MG63 (cell line): ENCODE measurements at places on chromosomes 5 and 9. TPM values are rescaled to one million over a fixed set of nuclear protein-coding genes. Genes with fewer than 3 reads are reported as not detected.

DNA sequence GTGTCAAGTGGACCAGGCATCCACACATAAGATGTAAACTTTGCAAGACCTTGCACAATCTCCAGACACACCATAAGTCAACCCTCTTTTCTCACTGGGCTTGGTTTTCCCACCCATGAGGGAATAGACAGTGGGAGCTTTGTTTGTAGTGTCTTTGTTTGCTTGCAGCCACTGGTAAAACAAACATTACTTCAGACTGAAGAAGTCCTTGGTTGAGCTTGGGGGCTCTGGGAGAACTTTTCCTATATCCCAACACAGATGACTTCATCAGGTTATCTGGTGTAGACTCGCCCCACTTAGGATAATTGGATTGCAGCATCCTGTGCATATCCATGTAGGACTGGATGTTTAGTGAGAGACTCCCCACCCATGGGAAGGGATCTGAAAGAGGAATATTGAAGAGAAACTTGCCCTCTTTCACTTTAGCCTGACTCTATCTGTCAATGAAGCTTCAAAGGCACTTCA, 11.5 kb upstream of the ADGRV1 start:
- no peak for DNase-seq

GRCh38 chr5:102670224-102670836, 84.8 kb upstream of the PAM start:
- DNase-seq, result peak; percentile 10

- no peak for DNase-seq
Observed at GRCh38 chr9:36112516-36112915, 24.0 kb upstream of the GLIPR2 start.

DNA sequence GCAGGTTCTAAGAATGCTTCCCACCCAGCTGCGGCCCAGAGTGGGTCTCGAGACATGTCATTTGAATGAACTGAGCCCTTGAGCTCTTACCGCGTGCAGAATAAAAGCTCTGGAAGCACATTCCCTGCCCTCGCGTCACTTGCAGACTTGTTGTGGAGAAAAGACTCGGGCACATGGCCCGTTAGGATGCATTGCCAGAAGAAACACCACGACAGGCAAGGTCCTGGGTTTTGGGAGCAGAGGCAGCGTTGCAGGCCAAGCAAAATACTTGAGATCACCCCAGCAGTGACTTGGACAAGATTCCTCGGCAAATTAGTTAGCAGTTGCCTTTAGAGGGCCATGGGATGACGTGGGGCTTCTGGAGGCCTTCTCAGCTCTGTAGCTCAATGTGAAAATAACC, 170.8 kb upstream of the MSX2 start:
- peak; percentile 96 for DNase-seq

GRCh38 chr5:149793256-149793550, 63.1 kb downstream of the PPARGC1B start:
- DNase-seq, result no peak

DNA sequence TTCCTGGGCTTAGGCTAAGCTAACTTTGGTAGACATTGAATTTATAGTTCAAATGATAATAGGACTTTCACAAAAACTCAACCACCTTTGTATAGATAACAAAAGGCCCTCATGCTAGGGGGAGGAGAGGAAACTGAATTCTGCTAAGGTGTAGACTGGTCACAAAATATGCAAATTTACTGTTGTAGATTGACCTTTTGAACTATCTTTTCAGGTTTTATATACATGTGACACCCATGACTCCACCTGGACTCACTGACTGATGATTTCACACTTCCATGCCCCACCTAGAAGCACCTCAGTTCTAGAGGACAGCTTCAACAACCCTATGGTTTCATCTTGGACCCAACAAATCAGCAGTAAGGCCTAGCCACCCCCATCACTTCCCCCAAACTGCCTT, 165.7 kb downstream of the CEMIP2 start:
- DNase-seq, result no peak

DNA sequence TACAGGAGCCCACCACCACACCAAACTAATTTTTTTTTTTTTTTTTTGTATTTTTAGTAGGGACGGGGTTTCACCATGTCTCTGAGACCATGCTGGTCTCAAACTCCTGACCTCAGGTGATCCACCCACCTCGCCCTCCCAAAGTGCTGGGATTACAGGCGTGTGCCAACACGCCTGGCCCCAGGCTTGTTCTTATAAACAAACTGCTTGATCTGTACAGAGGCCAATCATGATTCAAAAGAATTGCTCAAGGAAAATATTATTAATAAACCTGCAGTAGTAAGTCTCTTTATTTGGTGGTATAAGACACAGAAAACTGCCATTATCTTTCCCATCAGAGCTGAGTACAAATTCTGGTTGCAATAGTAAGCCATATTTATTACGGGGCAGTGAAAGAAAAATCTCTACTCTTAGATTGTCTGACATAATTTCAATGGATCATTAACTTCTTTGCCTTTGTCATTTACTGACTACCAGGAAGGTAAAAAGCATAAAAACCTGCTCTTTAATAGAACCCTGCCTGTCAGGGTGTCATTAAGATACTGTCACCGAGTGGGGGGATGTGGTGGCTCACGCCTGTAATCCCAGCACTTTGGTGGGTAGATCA, 33.3 kb downstream of the RASEF start:
- no peak for DNase-seq

GRCh38 chr5:9428272-9428671, 117.6 kb downstream of the SEMA5A start:
- DNase-seq, result no peak

- peak; percentile 56 for DNase-seq
Observed at GRCh38 chr5:52838326-52839015, 50.8 kb downstream of the ITGA1 start.

DNA sequence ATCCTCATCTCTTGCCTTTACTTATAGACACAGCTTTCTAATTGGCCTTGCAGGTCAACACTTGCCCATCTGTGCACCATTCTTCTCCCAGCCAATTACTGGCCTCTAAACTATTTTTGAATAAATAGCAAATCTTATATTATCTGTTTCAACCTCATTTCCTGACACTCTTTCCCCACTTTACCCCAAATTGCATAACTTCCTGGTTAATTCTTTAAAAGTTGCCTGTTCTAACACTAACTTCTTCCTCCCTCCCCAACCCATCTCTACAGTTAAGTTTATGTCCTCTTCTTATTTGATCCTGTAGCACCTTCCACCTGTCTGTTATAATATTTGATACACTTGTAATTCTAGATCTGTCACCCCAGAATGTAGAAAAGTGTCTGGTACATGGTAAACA, 372.1 kb downstream of the PDE4D start:
- no peak for DNase-seq

- DNase-seq, result no peak
Observed at GRCh38 chr9:133788819-133789717, 50.9 kb upstream of the SARDH start.

- no peak for DNase-seq
Observed at GRCh38 chr9:124440786-124441185, 9.5 kb upstream of the ADGRD2 start.

DNA sequence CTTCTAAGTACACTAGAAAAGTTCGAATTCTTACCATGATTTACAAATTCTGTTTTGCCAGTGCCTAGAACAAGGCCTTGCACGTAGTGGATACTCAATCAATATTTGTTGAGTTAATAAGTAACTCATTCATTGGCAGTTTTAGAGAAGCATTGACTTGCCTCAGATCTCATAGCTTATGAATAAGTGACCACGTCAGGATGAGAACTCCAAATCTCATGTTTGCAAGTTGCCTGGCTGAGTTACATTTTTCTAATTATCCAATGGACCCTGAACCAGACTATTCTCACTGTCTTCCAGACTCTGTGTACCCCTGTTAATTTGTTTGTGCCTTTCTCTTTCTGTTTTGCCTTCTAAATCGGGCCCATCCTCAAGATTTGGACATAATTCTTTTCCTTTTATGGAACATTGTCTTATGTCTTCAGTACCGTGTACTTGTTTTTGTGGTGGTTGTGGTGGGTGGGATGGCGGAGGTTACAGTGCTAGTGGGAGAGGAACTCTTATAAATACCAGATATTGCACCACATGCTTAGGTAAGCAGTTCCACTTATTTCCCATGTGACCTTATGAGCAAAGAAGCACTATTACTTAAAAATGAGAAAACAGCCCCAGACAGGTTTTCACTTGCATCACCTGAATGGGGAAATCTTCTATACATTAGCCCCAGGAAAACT, 96.3 kb downstream of the UNC13B start:
- DNase-seq, result no peak

DNA sequence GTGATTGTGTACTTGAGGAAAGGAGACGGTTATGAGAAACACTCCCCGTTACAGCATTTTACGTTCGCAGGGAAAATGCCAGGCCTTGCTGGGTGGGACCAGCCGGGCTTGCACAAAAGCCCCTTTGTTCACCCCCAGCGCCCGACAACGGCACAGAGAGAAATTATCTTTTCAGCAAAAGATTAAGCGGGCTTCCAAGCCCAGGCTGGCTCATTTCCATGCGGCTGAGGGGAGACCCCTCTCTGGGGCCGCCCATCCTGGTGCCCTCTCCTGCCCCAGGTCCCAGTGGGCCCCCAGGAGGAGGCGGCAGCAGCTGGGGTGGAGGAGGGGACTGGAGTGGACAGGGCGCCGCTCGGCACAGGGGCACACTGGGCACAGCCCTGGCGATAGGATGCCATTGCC, 50.8 kb upstream of the NOTCH1 start:
- no peak for DNase-seq

- DNase-seq, result no peak
Observed at GRCh38 chr9:126097679-126098078, 228.9 kb upstream of the MVB12B start.

DNA sequence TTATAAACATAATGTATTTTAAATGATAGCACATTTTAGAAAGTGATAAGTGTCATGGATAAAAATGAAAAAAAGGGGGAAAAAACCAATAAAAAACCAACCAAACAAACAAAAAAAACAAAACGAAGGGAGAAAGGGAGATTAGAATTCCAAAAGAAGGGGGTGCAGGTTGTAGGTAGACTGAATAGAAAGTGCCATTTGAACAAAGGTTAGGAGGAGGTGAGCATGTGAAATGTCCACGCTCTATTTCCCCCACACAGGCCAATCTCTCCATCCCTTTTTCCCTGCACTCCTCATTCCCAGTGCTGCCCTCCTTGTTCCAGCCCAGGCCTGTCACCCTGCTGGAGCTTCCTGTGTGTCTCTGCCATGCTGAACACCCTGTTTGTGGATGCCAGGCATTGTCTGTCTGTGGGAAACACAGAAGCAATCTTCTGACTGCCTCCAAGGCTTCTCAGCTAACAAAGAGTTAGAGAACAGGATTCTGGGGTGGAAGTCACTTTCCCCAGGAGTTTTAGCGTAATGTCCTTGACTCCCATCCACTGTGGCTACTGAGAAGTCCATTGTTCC, 138.8 kb downstream of the ADAMTS16 start:
- no peak for DNase-seq

GRCh38 chr5:150464554-150465012, 15.0 kb upstream of the RPS14 start:
- DNase-seq, result peak; percentile 88

GRCh38 chr9:38000332-38000731, 68.7 kb downstream of the SHB start:
- no peak for DNase-seq

GRCh38 chr5:134245692-134246091, 19.8 kb upstream of the PPP2CA start:
- DNase-seq, result no peak

GRCh38 chr5:159021901-159022556, 77.7 kb downstream of the EBF1 start:
- DNase-seq, result peak; percentile 96

DNA sequence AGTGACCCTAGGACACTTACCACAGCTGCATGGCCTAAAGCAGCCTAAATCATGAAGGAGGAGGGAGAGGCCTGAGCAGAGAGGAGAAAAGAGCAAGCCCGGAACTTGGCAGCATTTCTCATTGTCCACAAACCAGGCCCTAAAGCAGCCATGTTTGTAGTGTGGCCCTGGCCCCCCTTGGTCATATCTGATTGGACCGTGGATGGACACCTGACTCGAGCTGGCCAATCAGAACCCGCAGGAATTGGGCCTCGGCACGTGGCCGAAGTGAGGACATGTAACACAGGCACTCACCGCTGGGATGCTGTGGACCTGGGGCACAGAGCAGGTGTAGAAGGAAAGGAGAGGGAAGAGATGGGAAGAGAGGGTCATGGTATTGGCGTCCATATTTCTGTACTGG, 56.9 kb downstream of the ASS1 start:
- peak; percentile 23 for DNase-seq

DNA sequence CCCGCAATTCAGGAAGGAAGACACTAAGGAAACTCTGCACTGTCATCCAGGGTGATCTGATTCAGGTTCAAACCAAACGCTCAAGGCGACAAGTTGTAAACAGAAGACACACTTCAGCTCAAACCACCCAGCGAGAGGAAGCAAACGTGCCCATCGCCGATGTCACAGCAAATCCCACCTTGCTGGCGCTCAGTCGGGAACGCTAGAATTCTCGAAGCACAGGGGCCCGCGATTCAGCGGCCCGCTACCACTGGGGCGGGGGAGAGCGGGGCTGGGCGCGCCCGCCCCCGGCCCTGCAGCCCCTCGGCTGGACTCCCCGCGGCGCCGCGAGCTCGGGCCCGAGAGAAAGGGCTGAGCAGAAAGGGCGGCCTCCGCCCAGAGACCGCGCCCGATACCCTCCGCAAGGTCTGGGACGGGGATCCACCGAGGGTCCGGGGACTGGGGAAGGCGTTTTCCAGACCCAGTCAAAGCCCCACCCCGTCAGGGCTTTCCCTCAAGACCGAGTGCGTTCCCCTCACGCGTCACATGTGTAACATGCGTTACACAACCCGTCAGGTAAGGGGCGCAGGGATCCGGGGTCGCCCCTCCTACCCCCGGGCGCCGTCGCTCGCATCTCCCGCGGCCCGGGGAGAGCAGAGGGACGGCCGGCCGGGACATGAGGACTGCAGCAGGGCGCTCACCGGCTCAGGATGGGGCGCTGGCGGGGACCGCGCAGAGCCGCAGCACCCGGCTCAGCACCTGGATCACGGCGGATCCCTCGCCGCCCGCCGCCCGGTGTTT, 469 bp downstream of the AGTPBP1 start:
- DNase-seq, result peak; percentile 44

GRCh38 chr5:150457121-150457520, 7.6 kb upstream of the RPS14 start:
- DNase-seq, result no peak

DNA sequence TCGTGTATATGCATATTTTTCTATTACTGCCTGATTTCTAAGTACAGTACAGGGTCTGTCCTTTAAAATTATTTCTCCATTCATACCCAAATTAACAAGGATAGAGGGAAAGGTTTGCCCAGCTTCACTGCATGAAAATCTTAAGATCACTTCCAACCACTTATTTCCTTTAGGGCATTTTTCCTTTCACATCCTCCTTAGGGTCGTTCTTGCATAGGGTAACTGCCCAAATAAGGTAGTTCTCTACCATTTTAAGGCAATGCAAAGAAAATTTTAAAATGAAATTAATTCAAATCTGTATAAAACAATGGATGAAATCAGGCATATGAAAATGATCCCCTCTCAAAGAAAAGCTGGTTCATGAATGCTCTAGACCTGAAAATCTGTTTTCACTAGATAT, 4.1 kb upstream of the CDC20B start:
- DNase-seq, result no peak

INSYN2B gene
- total RNA-seq, result 7.8 and 14.4 TPM in 2 replicates

FCHO2 gene
- total RNA-seq, result 4.2 and 4.4 TPM in 2 replicates

CDH9 gene
- total RNA-seq, result not detected in 2 replicates

PCDHA6 gene
- 0.86 TPM in 1 of 2 replicates, not detected in the other for total RNA-seq

GRAMD2B gene
- 6.2 and 30.3 TPM in 2 replicates for total RNA-seq

CAVIN4 gene
- 0.69 and 0.82 TPM in 2 replicates for total RNA-seq

PLEKHG4B gene
- not detected in 2 replicates for total RNA-seq

CHSY3 gene
- not detected in 2 replicates for total RNA-seq

CMBL gene
- 23.3 and 29.1 TPM in 2 replicates for total RNA-seq

IFNA21 gene
- not detected in 2 replicates for total RNA-seq

ROR2 gene
- 0.20 TPM in 1 of 2 replicates, not detected in the other for total RNA-seq
